ENCODE measurements at places on chromosomes 1 and 21. TPM values are rescaled to one million over a fixed set of nuclear protein-coding genes. Genes with fewer than 3 reads are reported as not detected.

Gene ADAMTSL4
- total RNA-seq, result 1.3 TPM

DNA sequence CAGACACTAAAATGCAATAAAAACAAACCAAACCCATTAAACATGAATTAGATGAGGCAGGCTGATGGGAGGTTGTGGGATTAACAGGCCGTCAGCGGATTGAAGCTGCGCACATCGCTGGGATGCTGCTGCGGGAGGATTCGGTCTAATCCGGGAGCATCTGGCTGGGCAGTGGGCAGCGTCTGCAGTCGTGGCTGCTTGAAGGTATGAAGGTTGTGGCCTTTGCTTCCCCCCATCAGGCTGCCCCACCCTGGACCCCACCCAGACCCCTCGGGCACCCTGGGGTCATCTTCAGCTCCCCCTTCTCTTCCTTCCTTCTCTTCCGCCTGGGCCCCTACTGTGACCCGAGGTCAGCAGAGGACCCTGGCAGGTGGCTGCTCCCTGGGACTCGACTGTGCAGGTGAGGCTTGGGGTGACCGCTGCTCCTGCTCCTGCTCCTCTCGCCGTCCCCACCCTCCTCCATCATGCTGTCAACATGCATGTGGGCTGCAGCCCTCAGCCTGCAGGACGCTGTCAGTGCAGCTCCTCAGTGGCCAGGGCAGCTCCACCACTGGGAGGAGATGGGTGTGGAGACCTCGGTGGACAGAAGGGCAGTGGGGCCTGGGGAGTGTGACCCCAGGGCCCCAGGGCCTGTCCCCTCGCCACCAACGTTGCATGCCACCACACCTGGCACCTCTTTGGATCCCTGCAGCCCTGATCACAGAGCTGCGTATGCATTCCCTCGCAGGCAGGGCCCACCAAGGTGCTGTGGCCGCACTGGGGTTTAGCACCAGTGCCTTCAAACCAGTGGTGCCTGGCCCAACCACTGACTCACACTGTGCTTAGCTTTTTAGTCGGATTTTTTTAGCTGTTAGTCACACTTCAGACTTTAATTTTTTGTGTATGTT is 112.2 kb upstream of the COL6A1 start:
- no peak for DNase-seq

Gene BEND5
- 3.0 TPM for total RNA-seq

DNA sequence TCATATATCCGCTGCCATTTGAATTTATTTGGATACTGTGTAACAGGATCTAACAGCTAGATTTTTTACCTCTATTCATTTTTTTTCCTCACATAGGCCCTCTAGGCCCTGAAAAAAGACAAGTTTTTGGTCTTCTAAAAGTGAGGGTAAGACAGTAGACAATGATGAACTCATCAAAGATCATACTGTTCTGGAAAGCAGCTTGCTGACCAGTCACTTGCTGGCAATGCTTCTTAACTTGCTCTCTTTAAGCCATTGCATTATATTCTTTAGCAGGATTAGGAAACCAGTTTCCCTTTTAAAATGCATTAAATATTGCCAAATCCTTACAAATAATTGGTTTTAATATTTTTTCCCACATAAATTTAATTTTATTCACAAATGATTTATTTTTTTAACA is 65.5 kb downstream of the SYT14 start:
- no peak for DNase-seq

GRCh38 chr1:195466639-195467038 is 1141.6 kb downstream of the KCNT2 start:
- DNase-seq, result no peak

Gene FHAD1
- not detected for total RNA-seq

Gene SPATA45
- total RNA-seq, result not detected

DNA sequence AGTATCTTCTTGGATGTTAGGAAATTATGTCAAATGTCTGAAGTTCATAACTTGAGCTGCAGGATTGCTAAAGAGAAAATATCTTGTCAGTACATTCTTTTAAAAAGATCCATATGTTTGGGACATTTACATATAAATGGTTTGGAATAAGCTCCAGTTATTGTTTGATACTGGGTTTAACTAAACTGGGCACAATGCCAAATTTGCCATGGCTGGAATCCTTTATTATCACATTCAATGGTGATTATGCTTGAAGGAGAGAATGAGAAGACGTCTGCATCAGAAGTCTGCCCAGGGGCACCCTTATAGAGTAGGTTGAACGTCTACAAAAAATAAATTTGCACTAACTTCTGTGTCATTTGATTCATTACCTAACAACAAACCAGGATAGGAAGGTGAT is 652.5 kb downstream of the AMY1C start:
- no peak for DNase-seq

- DNase-seq, result no peak
These were observed 937 bp downstream of the PODN start for GRCh38 chr1:53062708-53063591.

GRCh38 chr1:151817353-151817730 is 12.1 kb upstream of the LINGO4 start:
- no peak for DNase-seq

- no peak for DNase-seq
These were observed 845.6 kb downstream of the ADGRL2 start for GRCh38 chr1:82646336-82646735.

- DNase-seq, result no peak
These were observed 6.3 kb upstream of the RC3H1 start for GRCh38 chr1:174028495-174028894.

DNA sequence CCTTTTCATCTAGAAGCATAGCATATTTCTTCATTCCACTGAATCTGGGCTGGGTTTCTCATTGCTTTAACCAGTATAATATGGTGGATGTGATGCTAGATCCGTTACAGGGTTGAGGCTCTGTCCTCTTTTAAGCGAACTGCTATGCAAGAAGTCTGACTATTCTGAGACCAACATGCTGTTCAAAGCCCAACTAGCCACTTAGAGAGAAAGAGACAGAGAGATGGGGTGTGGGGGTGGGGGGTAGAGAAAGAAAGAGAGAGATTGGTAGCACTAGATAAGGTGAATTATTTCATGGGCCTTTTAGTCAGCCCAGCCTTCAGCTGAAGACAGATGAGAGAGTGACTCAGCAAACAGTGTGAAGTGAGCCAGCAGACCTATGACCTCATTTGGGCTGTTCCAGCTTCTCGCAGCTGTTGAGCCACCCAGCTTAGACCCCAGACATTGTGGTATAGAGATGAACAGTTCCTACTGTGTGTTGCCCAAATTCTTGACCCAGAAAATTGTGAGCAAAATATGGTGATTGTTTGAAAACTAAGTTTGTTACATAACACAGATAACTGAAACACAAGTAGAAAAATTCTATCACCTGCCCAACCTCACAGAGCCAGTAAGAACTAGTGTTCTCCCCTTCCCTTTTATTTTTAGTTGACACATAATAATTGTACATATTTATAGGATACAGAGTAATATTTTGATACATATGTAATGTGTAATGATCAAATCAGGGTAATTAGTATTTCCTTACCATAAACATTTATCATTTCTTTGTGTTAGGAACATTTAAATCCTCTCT is 40.7 kb upstream of the PRKACB start:
- DNase-seq, result no peak

GRCh38 chr21:45336870-45337269 is 49.2 kb upstream of the POFUT2 start:
- DNase-seq, result no peak

Gene RNF186
- total RNA-seq, result not detected

Gene GJA8
- total RNA-seq, result not detected

DNA sequence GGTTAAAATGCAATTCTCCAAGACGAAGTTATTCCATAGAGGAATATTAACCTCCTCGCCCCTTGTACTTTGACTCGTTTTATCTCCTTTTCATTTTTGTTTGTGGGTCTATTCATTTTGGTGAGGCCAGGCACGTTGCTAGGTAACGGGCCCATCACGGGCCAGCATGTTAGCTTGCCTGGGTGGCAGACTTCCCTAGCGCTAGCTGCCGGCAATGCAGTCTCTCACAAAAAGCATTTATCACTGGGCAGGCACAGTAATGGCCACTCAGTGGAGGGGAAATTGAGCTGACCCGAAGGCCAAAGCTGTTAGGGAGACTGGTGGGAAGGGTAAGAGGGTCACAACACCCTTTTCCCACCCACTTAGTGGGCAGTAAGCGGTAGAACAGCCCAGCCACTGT is 234.4 kb upstream of the FOXD3 start:
- DNase-seq, result no peak

Data from activated T-helper 1 cell treated with anti-CD3 and anti-CD28 coated beads, Interleukin-12 subunit alpha, Interleukin-12 subunit beta, Interleukin-2, Interleukin-4 antibody, amounts not matched to agents 30 ng/mL and 10 ng/mL and 1 ng/mL, durations not matched to agents 14 hours and 24 hours and 36 hours (primary cell).